HuH-7 (cell line): ENCODE measurements at places on chromosomes 12 and 14.

GRCh38 chr12:129401572-129401971, 502.3 kb downstream of the TMEM132D start:
- DNase-seq = no peak

GRCh38 chr12:127723251-127723650, 543.7 kb upstream of the TMEM132C start:
- DNase-seq = no peak

DNA sequence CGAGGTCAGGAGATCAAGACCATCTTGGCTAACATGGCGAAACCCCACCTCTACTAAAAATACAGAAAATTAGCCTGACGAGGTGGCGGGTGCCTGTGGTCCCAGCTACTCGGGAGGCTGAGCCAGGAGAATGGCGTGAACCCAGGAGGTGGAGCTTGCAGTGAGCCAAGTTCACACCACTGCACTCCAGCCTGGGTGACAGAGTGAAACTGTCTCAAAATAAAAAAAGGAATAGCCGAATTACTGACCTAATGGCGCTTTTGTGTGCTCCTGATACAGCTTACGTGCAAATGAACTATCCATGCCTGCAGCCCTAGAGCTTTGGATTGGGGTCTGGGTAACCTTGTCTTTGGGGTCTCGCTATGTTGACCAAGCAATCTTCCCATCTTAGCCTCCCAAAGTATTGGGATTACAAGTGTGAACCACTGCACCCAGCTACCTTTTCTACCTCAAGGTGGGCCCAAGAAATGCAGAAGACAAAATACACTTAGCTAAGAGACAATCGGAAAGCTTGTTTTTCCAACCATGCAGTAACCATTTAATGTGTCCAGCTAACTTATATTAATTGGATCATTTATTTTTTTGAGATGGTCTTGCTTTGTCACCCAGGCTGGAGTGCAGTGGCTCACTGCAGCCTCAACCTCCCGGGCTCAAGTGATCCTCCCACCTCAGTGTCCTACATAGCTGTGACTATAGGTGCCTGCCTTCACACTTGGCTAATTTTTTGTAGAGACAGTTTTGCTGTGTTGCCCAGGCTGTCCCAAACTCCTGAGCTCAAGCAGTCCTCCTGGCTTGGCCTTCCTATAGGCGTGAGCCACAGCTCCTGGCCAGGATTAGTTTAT, 5.5 kb downstream of the PABPN1 start:
- DNase-seq = no peak

DNA sequence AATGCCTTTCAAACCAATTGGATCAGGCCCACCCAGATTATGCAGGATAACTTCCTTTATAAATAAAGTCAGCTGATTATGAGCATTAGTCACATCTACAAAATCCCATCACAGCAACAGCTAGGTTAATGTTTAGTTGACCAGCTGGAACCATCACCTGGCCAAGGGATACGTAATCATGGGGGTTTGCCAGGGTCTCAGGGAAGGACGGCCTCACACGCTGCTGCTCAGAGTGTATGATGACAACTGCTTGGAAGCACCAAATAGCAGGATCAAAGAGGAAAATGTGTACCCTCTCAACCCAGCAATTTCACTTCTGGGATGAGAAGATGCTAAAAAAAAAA, 162.6 kb downstream of the SLC15A4 start:
- DNase-seq = no peak

DNA sequence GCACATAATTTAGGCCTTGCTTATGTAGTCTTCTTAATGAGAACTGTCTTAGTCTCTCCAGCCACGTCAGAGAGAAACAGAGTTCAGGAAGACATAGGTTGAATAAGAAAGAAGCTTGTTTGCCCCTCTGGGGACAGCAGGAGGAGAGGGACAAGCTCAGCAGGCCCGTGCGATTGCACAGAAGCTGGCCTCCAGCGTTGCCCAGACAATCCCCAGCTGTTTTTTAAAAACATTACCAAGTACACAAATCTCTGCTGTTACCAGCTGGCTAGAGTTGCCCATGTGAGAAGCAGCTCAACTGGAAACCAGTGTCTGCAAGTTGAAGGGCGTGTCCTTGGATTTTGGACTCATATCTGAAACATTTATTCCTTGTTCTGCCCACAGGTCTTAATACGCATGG, 232.6 kb downstream of the EFCAB11 start:
- no peak for DNase-seq

GRCh38 chr12:47841910-47842309, 22.2 kb upstream of the HDAC7 start:
- DNase-seq = no peak

GRCh38 chr12:20560935-20561334, 134.2 kb upstream of the SLCO1C1 start:
- no peak for DNase-seq

- no peak for DNase-seq
Observed at GRCh38 chr12:2247596-2247995, 194.8 kb downstream of the CACNA1C start.

DNA sequence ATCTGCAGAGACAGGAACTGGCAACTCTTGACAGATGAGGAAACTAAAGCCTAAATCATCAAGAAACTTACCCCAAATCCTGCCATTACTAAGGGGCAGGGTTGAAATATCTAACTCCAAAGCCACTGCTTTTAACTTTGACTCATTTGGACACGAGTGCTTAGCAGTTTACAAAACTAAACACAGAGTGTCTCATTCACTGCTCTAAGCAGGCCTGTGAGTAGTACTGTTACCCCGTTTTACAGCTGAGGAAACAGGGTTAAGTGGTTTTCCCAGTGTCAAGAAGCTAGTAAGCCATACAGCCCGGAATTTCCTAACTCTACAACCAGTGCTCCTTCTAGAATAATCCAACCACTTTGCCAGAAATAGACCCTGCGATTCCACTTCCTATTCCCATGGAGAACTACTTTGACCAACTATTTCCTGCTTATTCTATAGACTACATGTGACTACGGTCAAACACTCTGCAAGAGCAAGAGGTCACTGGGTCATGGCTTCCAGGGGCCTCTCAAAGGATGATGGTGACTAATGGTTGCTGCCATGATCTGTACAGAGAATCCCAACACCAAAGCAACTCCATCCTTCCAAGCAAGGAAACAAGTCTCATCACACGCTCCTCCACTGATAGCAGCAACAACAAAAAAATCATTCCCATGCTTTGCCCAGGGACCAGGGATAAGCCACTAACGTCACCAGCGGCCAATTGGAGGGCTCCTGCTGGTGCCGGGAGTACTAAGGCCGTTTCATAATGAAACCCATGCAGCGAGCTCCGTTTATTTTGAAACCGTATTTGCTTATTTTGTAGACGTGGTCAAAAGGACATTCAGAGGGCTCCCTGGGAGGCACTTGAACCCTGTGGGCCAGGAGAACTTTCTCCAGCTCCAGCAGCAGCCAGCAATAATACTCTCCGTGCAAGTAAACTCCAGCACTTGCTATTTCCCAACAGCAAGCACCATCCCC, 56.3 kb downstream of the NUAK1 start:
- no peak for DNase-seq

DNA sequence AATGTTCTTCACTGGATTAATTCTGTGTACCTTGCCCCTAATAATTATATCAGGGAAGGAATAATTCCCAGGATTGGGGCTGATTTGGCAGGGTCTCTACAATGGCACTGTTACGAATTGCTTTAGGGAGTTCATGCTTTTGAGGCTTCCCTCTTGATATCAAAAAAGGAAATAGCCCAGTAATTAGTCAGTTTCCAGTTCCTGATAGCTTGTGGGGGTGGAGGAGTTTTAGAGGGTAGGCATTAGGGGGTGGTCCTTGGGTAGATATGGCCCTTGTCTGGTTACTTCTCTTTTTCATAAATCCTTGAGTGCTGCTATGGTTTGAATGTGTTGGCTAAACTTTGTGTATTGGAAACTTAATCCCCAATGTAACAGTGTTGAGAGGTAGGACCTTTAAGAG, 6.1 kb upstream of the SRSF5 start:
- no peak for DNase-seq

GRCh38 chr12:76032043-76032981, 736 bp upstream of the PHLDA1 start:
- peak; percentile 46 for DNase-seq

- no peak for DNase-seq
Observed at GRCh38 chr12:83010169-83010804, 323.6 kb downstream of the TMTC2 start.
